ENCODE measurements at places on chromosomes 6 and 20. TPM values are rescaled to one million over a fixed set of nuclear protein-coding genes. Genes with fewer than 3 reads are reported as not detected.

The OR2B6 gene
- not detected for total RNA-seq

The RIMS1 gene
- 1.3 TPM for total RNA-seq

The TINAG gene
- 0.22 TPM for total RNA-seq

The ESR1 gene
- 5.4 TPM for total RNA-seq

The GSTA2 gene
- total RNA-seq = not detected

Measured in tibial nerve (tissue), 4 donors.